ENCODE measurements at places on chromosomes 2 and 18.
A peak's percentile ranks its signal among the peaks of the same experiment; 100 is the strongest.

DNA sequence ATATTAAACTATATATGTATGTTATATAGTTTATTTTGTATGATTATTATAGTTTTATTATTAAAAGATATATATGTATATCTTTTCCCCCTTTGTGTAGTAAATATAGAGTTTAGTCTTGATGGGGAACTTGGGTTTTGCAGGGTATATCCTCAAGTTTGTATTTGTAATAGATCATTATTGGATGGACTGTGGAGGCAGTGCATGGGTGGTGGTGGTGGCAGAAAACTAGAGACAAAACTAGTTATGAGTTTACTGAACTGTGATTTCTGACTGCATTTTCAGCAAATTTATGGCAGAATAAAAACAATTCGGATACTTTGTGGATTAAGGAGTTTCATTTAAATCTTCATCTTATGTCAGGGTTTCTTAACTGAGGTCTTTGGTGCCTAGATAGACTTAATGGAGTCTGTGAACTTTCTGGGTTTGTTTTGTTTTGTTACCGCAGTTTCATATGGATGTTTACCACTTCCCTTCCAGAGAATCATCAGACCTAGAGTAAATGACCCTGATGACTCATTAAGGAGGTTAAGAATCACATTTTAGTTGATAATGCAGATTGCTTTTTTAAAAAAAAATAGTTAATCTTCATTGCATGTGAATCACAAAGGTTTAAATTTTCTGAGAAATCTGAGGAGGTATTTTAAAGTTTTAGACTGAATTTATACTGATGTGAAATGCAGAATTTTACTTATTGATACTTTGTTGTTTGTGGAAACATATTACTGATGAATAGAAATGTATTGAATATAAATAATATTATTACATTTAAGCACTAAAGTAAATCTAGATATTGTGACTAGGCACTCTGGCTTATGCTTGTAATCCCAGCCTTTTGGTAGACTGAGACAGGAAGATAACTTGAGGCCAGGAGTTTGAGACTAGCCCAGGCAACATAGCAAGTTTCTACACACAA is 14.5 kb downstream of the EPC2 start:
- no peak for DNase-seq

DNA sequence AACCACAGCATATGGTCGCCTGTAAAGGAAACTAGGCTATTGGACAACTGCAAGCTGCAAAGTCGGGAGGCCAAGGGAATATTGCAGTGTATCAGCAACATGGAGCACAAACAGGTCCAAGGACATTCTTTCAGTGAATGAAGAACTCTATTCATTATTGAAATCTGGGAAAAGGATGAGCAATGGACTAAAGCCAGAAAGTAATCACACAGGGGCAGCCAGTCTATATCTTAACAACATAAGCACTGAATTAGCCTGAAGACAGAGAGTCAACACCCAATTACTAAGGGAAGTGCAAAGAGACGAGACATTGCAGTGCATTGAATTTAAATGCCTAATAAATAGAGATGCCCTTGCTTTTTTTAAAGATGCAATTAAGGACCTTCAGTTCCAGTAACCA is 615.5 kb upstream of the SETBP1 start:
- no peak for DNase-seq

DNA sequence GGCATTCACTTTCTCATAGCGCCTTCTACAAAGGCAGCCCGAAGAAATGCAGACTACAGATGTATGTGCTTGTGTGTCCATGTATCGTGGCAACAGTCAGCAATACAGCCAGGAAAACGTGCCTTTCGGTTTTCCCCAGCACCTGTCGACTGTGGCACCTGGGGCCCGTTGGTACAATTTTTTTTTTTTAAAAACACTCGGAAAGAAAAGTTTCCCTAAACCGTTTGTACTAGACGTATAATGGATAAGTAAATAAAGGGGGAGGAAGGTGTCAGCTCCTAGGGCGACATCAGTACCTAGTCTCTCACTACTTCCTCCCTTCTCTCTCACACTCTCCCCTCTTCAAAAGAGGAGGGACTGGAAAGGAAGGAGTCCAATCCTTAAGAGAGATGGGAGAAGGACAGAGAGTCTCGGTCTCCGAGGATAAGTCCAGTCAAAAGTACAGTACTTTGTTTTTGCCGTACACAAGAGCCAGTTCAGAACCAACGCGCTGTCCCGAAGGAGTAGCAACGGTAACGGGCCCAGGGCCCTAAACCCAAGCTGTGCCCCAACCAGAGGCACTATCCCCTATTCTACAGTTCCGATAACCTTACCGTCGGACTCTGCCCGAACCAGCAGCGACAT is 759 bp downstream of the PPP4R3B start:
- DNase-seq = peak; percentile 39

DNA sequence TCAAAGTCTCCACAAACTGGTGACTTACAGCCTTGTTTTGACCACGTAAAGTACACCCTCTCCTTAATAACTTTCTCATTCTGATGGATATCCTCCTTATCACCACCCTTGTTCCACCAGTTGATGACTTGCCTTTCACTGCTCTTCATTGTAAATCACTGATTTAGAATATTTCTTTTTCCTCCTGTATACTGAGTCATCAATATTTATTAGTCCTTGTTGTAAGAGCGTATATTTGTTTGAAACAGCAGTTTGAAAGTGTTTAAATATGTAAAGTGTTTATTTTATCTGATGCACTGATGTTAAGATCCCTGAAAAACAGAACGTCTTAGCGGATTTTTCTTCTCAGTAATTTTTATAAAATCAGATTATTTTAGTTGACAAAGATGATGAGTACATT is 34.2 kb upstream of the DYSF start:
- DNase-seq = no peak

DNA sequence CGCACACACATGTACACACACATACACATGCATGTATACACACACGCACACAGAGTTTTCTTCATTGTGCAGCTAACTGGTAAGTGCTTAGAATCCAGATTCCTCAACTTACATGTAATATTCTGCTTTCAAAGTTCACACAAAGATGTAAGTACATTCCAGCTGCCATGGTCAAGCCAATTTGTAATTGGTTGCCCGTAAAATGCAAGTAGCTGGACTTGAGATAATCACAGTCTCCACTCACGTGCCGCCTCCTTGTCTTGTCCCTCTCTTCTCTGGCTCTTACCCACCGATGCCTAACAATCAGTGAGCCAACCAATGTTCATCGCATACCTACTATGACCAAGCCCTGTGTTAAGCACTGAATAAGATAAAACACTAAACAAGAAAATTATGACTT is 77.8 kb downstream of the SOCS6 start:
- no peak for DNase-seq

GRCh38 chr2:1838426-1838825 is 94.1 kb upstream of the PXDN start:
- DNase-seq = no peak

GRCh38 chr2:148653437-148653836 is 8.9 kb downstream of the EPC2 start:
- DNase-seq = no peak

- no peak for DNase-seq
These were observed 91.3 kb downstream of the ANTXR1 start for GRCh38 chr2:69104261-69104660.

GRCh38 chr2:63980794-63981193 is 38.4 kb downstream of the VPS54 start:
- DNase-seq = no peak

DNA sequence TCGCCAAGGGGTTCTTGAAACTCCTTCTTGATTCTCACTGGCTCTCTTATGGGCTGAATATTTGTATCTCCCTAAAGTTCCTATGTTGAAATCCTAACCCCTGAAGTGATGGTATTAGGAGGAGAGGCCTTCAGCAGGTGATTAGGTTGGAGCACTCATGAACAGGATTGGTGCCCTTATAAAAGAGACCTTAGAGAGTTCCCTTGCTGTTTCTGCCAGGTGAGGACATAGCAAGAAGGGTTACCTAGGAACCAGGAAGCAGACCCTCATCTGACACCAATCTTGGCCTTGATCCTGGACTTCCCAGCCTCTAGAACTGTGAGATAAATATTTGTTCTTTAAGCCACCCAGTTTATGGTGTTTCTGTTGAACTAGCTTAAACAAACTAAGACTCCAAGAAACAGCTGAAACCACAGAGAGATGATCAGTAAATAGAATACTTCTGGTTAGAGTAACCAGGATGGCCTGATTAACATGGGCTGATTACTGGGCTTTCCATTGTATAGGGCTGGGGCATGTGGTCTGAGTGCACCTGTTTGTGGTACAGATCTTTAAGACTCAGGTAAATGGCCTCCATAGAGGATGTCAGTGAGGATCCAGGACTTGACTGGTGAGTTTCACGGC is 7.7 kb upstream of the CDC42EP3 start:
- no peak for DNase-seq

GRCh38 chr2:238290091-238290509 is 1.7 kb upstream of the PER2 start:
- DNase-seq = no peak

GRCh38 chr2:111617299-111618225 is 266.4 kb downstream of the ANAPC1 start:
- DNase-seq = no peak

DNA sequence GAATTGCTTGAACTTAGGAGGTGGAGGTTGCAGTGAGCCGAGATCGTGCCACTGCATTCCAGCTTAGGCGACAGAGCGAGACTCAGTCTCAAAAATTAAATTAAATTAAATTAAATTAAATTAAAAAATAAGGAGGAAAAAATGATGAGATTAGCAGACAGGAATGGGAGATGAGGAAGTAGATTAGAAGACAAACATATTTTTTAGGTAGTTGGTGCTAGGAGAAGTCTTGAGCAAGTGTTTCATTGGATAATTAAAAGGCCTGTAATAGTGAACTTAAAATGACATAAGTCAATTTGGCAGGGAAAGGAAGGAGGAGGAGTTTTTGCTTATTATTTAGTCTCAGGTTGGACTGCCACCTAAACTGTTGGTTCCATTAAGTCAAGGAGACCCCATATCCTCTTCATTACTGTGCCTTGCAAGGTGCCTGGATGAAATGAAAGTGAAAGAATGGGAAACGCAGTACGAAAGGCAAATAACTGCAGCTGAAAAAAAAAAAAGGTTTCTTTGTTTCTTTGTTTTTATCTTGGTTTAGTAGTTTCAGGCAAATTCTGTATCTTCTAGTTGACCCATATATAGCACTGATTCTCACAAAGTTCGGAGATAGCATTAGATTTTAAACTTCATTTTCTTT is 162.0 kb downstream of the SLC8A1 start:
- no peak for DNase-seq

DNA sequence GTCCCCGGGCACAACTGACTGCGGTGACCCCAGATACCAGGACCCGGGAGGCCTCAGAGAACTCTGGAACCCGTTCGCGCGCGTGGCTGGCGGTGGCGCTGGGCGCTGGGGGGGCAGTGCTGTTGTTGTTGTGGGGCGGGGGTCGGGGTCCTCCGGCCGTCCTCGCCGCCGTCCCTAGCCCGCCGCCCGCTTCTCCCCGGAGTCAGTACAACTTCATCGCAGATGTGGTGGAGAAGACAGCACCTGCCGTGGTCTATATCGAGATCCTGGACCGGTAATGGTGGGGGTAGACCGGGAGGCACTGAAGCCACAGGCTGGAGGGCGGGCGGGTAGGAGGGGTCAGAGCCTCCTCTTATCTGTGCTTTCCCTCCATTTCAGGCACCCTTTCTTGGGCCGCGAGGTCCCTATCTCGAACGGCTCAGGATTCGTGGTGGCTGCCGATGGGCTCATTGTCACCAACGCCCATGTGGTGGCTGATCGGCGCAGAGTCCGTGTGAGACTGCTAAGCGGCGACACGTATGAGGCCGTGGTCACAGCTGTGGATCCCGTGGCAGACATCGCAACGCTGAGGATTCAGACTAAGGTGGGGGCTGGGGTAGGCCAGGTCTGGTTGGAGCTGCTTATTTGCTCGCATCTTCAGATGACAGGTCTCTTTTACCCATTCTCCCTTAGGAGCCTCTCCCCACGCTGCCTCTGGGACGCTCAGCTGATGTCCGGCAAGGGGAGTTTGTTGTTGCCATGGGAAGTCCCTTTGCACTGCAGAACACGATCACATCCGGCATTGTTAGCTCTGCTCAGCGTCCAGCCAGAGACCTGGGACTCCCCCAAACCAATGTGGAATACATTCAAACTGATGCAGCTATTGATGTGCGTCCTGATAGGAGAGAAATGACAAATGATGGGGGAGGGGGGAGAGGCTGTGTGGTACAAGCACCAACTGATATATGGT is 780 bp downstream of the HTRA2 start:
- no peak for DNase-seq

GRCh38 chr2:193566886-193567285 is 1372.2 kb upstream of the TMEFF2 start:
- no peak for DNase-seq

DNA sequence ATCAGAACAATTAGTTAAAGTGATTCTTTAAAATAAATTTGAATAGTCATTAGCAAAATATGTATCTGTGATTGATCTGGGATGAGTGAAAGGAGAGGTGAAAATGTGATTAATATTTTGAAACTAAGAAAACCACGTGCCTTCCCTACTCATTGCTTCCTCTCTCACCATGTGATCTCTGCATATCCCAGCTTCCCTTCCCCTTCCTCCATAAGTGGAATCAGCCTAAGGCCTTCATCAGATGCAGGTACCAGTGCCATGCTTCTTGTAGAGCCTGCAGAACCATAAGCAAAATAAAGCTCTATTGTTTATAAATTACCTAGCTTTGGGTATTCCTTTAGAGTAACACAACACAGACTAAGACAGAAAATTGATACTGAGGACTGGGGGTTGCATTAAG is 11.2 kb upstream of the STAT1 start:
- no peak for DNase-seq

GRCh38 chr18:79601234-79601633 is 78.4 kb upstream of the CTDP1 start:
- no peak for DNase-seq

- no peak for DNase-seq
These were observed 178.4 kb upstream of the TPO start for GRCh38 chr2:1234731-1235308.

DNA sequence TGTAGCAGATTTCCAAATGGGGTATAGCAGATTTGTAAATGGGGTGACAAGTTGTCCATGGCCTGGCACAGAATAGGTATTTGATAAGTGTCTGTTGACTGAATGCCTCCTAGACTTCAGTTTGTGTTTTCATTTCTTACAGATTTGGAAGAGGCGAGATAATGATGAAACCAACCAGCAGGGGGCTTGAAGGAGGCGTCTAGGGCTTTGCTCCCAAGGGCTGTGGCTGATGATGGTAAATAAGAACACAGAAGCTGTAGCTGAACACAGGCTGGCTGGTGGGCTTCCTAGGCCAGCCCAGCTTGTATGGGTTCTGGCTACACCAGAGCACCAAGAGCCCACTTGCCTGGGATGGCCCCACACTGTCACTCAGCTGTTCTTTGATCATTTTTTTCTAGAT is 19.4 kb downstream of the SFTPB start:
- DNase-seq = no peak

DNA sequence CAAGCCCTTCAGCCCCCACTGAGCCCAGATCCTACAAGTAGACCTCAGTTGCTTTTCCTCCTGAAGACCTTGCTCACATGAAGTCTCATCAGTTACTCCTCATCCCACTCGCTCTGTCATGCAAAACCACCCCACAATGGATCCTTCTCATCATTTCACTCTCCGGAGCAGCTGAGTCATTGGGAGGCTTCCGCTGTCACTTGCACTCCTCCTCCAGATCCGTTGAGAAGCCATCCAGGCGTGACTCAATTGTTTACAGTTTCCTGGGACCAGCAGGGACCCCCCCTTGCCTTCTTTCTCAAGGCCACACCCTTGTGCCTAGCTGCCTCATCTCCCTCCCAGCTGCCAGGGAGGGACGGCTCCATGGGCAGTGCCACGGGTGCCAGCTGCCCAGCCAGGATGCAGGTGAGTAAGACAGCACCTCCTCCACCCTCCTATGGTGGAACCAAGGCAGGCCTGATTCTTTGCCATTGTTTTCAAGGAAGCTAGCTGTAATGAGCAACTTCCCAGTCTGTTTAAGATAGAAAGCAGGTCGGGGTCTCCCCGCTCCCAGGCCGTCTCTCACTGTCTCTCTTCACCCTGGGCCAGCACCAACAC is 16.3 kb downstream of the GPR55 start:
- DNase-seq = peak; percentile 56

Data from renal cortex interstitium (tissue), 15 donors.